GM23248 (cell line): ENCODE measurements at places on chromosomes 2 and 18. TPM values are rescaled to one million over a fixed set of nuclear protein-coding genes. Genes with fewer than 3 reads are reported as not detected.

CETN1 gene
- not detected in 2 replicates for polyA plus RNA-seq

OTOS gene
- not detected in 2 replicates for polyA plus RNA-seq

CFAP221 gene
- polyA plus RNA-seq = 0.16 and 0.27 TPM in 2 replicates

PRKAG3 gene
- not detected in 2 replicates for polyA plus RNA-seq

SNED1 gene
- 6.1 and 7.7 TPM in 2 replicates for polyA plus RNA-seq

IL1R1 gene
- polyA plus RNA-seq = 75.4 and 78.5 TPM in 2 replicates

INPP5D gene
- polyA plus RNA-seq = 0.13 and 0.23 TPM in 2 replicates

FAM124B gene
- polyA plus RNA-seq = not detected in 2 replicates

DHRS9 gene
- not detected in 2 replicates for polyA plus RNA-seq

GKN1 gene
- not detected in 2 replicates for polyA plus RNA-seq

ASXL3 gene
- not detected in 2 replicates for polyA plus RNA-seq

BOK gene
- 28.0 and 28.1 TPM in 2 replicates for polyA plus RNA-seq

ABCG5 gene
- polyA plus RNA-seq = not detected in 2 replicates

DSG2 gene
- polyA plus RNA-seq = 0.04 TPM in 1 of 2 replicates, not detected in the other
